Immature natural killer cell (primary cell): ENCODE measurements at places on chromosomes 12 and 14. TPM values are rescaled to one million over a fixed set of nuclear protein-coding genes. Genes with fewer than 3 reads are reported as not detected.

- H3K27ac ChIP-seq: peak overlapping the region; percentile 89
- peaks cover 45% of the 10 kb centered on the region for H3K36me3 ChIP-seq
- peak overlapping the region; percentile 79 for H3K4me3 ChIP-seq
- H3K4me1 ChIP-seq: peaks cover 80% of the 10 kb centered on the region
Observed at GRCh38 chr14:68785534-68786490, 7.1 kb downstream of the ZFP36L1 start.

GLT1D1 gene
- 2.5 TPM for polyA plus RNA-seq

GRCh38 chr14:103421556-103421955 is 36.3 kb downstream of the MARK3 start:
- H3K4me3 ChIP-seq: no peak overlapping the region
- no peak overlapping the region for H3K27ac ChIP-seq
- DNase-seq: no peak
- H3K36me3 ChIP-seq: peaks cover 4% of the 10 kb centered on the region
- H3K27me3 ChIP-seq: peaks cover 2% of the 10 kb centered on the region

PRB2 gene
- polyA plus RNA-seq: not detected

TOMM20L gene
- 3.7 TPM for polyA plus RNA-seq

CLEC4C gene
- 0.36 TPM for polyA plus RNA-seq

- no peak for DNase-seq
- H3K27me3 ChIP-seq: no peaks in the 10 kb centered on the region
- H3K27ac ChIP-seq: no peak overlapping the region
- H3K36me3 ChIP-seq: no peaks in the 10 kb centered on the region
Observed at GRCh38 chr14:95885278-95885677, 8.6 kb downstream of the TUNAR start.

ARHGAP9 gene
- polyA plus RNA-seq: 148 TPM
